ENCODE measurements at places on chromosomes 5 and 9. TPM values are rescaled to one million over a fixed set of nuclear protein-coding genes. Genes with fewer than 3 reads are reported as not detected.

DNA sequence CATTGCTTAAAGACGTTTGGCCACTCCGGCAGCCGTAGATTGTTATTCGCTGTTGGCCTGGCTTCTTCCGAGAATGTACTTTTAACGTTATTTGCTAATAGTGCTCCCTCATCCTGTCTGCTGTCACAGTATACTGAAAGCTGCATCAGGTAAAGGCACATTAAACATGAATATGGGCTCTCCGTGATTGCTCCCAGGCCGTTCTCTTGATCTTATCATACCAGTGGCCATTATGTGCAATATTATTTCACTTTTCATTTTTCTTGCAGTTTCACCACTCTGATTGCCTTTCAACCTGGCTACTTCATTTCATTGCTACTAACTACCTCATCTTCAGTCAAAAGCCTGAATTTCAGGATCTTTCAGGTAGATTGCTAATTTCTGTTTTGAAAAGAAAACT, 34.0 kb downstream of the GLRX start:
- DNase-seq, result no peak

- no peak for DNase-seq
These were observed 44.5 kb upstream of the GRHPR start for GRCh38 chr9:37377688-37378612.

GRCh38 chr9:89471390-89471789, 26.5 kb downstream of the SEMA4D start:
- DNase-seq, result no peak

DNA sequence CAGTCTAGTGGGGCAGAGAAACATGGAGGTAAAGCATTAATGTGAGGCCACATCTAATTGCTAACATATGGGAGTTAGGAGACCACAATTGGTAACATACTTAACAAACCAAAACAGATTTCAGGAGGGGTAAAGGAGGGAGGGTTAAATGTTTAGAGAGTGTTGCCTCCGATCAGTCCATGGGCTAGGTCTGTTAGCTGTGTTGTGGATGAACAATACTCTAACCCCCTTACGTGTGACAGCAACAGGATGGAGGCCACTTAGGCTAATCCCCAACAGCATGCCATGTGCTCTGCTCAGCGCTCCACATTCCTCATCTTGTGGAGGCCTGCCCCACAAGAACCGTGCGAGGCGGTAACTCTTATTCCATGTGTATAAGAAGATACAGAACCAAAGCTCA, 167.0 kb downstream of the CRB2 start:
- DNase-seq, result no peak

- no peak for DNase-seq
These were observed 50.7 kb upstream of the FKTN start for GRCh38 chr9:105507096-105507790.

- DNase-seq, result no peak
These were observed 1.6 kb upstream of the SPZ1 start for GRCh38 chr5:80318212-80318611.

DNA sequence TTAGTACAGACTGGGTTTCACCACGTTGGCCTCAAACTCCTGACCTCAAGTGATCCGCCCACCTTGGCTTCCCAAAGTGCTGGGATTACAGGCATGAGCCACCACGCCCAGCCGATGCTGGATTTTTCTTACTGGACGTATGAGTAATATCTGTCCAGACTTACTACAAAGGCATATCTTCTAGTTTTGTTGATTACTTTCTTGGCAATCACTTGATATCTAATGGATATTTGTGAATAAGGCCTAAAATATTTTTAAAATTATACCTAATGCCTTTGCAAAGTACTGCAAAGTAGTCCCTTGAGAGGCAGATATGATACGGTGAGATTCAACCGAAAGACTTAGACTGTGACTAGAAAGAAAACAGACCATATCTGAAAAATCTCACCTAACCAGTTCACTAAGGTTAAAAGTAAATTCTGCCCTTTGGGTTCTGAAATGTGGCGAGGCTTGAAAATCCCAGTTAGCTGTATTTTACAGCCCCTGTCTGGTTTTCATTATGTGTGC, 152.1 kb downstream of the GNAQ start:
- DNase-seq, result no peak

- no peak for DNase-seq
These were observed 35.5 kb upstream of the ZNF366 start for GRCh38 chr5:72542695-72543094.

DNA sequence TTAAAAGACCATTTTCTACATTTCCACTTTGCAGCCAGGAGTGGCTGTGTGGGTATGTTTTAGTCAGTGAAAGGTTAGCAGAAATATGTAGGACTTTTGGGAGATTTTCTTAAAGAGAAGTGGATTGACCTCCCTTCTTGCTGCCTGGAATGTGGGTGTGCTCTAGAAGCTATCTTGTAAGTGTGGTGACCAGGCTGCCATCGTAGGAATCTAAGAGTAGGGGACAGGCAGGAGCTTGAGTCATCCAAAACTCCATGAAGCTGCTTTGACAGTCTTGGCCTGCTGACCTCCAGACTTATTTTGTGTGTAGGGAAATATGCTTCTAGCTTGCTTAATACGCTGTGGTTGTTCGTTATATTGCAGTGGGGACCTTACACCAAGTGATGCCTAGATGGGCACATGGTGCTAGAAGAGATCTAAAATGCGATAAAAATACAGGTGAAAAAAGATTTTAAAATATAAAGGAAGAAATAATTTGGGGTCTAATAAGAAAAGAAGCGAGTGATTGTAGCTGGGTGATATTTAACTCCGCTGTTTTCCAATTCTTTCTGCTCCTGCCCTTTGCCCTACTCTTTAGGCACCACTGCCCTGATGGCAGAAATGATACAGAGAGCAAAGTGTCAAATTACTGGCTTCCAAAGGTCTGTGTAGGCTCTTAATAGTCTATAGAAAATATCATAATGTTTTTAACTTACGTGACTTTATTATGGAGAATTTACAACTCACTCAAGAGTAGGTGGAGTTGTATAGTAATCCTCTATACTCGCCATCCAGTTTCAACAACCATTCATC, 298.2 kb upstream of the ZNF608 start:
- no peak for DNase-seq

DNA sequence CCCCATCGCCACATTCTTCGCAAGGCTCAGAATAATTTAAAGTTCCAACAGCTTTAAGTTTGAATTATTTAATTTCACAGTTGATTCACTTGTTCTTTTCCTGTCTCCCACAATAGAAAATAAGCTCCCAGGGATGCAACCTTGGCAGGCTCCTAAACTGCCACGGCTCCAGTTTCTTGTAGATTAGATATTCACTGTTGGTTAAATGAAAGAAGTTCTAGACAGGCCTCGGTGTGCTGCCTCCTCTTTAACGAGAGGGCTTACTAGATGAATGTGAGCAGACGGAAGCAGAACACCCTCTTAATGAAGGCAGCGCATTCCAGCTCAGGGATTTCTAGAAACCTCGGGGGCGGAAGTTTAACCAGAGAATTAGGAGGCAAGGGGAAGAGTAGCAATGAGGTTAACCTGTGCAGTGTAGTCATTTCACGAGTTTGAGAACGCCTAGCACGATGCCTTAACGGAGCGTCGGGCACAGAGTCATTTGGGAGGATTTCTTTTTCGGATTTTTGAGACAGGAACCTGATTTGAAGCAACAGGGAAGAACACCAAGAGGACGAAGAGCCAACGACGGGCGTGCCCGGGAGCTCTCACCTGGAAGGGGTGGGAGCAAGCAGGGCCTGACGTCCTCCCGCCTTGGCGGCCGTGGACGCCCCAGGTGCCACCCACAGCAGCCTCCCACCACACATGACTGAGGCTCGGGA, 637 bp upstream of the SMC5 start:
- DNase-seq, result no peak

- DNase-seq, result peak; percentile 89
These were observed 658 bp upstream of the PCDH1 start for GRCh38 chr5:141878711-141879425.

DNA sequence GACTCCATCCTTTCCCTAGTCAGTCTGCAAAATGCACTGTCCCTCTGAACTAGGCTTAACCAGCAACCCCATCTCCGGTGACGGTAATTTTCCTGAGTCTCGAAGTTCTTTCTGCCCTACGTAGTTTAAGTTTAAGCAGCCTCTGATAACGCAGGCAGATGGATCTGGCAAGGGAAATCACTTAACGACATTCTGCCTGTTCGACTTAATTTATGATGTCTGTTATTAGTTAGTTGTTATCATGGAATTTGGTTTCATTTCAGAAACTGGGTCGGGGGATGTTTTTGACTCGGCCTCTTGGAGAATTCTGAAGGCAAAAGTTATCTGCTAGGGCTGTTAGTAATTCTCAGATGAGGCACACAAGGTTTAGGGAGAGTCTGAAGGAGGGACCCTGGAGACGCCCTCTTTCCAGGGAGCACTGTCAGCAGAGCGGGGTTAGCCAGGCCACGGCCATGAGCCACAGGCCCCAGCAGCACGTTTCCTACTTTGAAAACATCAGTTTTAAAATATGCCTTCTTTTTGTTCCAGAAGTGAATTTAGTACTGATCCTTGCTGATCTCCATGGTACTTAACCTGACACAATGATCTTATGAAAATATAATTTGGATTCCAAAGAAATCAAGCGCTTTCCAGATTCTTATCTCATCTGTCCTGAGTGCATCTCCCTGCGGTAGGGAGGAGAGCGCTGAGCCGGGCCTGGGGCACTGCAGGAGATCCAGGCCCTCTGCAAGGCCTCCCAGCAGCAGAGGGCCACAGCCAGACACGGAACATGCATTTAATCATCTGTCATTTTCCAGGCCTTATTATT, 171.0 kb upstream of the OTULINL start:
- no peak for DNase-seq

DNA sequence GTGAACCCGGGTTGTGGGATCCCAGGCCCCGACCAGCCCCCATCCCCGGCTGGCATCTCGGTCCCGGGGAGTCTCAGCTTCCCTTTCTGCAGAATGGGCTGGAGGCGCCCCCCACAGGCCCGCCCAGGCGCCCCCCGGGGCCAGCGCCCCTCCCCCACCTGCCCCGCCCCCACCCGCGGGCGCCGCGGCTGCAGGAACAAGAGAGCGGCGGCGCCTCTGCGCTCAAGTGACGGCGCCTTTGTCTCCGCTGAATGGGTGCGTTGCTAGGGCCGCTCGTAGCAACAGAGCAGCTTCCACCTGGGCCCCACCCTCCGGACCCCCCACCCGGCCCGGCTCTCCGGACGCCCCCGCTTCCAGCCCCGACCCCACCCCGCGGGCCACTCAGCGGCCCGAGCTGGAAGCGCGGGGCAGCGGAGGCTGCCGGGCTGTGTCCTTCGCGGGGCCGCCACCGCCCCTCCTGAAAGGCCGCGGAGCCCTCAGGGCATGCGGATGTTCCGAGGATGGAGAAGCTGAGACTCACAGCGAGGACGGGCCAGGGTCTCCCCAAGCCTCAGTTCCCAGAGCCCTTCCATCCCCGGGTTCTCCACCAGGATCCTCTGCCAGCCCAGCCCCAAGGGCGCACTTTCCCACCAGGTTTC, 27.5 kb downstream of the ADGRD2 start:
- no peak for DNase-seq

DNA sequence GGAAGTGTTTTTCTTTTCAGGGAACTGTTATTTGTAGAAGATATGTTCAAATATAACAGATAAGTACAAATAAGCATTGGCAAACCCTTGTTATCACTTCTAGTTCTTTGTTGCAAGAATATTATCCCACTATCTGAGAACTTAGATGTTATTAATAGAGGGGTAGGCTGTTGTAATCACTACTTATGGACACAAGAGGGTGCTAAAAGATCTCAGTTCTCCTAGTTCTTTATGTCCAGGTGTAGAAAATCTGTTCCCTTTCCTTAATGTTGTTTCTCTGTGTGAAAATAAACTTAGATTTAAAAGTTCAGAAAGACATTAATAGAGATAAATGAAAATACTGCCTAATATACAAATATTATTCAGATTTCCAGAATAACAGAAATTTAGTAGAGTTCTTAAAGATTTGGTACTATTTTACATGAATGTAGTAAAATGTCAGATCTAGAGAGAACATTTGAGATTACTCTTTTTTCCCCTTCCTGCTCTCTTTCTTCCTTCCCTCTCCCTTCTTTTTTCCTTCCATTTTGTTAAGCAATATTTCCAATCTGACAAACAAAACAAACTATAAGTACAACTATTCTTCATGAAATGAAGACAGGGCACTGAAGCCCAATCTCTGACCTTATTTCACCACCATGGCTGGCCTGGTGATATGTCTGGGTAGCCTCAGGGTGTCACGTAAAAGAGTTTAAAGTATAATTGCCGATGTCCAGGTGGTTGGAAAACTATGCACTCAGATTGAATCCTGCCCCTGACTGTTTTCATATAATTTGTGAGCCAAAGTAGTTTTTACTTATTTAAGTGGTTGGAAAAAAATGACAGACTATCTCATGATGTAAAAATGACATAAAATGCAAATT, 43.6 kb upstream of the C5orf46 start:
- DNase-seq, result no peak

DNA sequence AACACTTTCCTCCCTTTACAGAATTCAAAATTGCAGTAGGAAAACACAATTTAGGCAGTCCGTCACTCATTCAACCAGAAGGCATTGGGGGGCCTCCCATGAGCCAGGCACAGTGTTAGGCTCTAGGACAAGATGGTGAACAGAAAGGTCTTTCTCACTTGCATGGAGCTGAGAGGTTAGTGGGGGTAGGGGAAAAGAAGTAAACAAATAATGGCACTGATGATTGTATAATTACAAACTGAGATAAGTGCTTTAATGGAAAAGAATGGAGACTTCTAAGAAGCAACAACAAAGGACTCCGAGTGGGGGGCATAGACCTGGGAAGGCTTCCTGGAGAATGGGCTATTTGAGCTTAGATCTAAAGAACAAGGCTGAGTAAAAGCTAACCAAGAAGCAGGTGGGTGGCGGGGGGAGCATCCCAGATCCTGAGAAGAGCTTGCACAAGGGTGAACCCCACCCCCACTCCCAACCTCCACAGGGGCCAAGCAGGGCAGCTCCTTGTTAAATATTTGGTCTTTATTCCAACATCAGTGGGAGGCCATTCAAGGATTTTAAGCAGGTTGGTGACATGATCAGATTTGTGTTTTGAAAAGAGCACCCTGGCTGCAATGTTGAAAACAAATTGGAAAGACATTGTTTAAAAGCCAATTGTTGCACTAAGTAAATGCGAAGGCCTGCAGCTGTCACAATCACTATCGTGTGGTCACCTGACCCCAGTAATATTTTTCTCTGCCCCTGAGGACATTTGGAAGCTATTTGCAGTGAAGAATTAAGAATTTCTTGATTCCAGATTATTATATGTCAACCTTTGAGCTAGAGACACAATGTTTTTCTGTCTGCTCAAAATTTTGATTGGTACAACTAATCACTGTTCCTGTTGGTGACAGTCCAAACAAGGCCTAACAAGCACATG, 73.9 kb upstream of the EFNA5 start:
- no peak for DNase-seq

- DNase-seq, result no peak
These were observed 34.5 kb upstream of the GABRP start for GRCh38 chr5:170748951-170749471.

Gene JADE2
- polyA plus RNA-seq, result 3.9 TPM

Gene C9orf50
- 0.29 TPM for polyA plus RNA-seq

Gene ANKRD18A
- polyA plus RNA-seq, result 0.60 TPM

Gene CKMT2
- 9.8 TPM for polyA plus RNA-seq

Gene GPX8
- 173 TPM for polyA plus RNA-seq

Gene COL5A1
- 117 TPM for polyA plus RNA-seq

Gene PTTG1
- 58.6 TPM for polyA plus RNA-seq
